ENCODE measurements at places on chromosomes 3 and 15.

- DNase-seq = peak; percentile 31
Measured at GRCh38 chr3:8864402-8865350, 95.3 kb upstream of the OXTR start.

DNA sequence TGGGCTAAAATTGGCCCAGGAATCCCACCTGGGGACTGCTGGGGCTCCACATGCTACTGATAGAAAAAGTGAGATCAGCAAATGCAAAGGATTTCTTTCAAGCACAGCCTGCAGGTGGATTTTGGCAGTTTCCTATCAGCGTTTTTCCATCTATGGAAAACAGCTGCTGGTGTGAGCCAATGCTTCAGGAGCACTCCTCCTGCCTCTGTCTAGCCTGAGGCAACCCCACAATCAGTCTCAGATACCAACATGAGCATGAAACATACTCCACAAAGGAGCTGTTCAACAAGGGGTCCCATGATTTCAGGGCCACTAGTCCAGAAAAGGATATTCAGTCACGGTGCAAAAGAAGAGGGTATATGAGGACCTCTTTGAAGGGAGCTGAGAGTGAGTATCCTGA, 311.5 kb upstream of the THBS1 start:
- DNase-seq = no peak

DNA sequence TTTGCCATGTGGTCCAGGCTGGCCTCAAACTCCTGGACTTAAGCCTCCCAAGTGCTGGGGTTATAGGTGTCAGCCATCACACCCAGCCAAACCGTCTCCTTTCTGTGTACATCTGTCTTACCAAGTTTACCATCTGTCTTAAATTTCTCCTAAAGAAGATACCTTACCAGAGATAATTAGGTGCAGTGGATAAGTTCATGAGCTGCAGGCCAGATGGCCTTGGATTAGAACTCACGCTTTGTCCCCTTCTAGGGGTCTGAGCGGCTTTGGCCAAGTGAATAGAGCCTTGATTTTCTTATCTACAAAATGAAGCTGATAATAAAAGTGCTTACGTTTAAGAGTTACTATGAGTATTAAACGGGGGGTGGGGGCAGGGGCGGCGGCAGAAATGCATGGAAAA, 103.9 kb downstream of the SUCLG2 start:
- no peak for DNase-seq

DNA sequence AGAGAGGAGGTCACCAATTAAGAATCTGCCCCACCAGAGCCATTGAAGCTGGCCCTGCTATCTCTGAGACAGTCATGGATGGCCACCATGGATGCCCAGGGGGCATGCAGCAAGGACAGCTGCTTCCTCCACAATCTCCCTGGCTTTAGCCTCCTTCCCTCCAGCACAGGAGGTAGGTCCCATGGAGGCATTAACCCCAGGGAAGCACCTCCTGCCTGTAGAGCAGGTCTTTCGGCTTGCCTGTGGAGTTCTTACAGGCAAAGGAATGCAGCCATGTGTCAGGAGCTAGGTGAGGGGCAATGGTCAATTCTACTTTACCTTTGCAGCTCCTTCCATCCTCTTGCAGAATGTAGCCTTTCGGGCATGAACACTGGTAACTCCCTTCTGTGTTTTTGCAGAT, 93.8 kb downstream of the DUT start:
- no peak for DNase-seq

GRCh38 chr3:11431319-11431718, 159.1 kb downstream of the ATG7 start:
- DNase-seq = no peak

- DNase-seq = no peak
Measured at GRCh38 chr3:188234132-188234531, 80.2 kb downstream of the LPP start.

DNA sequence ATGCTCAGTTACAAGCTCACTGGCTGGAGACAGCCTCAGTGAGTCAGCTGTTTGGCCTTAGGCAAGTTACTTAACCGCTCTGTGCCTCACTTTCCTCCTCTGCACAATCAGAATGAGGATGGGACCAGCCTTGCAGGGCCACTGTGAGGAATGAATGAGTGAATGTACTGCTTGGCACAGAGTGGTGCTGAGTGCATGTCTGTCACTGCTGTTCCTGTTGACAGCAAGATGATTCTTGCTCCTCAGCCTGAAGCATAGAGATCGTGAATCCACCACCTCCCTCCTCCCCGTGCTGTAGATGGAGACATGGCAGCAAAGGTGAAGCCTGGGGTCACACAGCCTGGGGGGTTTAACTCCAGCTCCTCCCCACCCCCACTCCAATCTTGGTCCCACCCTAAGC, 14.6 kb upstream of the GRIP2 start:
- no peak for DNase-seq

GRCh38 chr3:119365418-119365817, 71.2 kb downstream of the ARHGAP31 start:
- no peak for DNase-seq

DNA sequence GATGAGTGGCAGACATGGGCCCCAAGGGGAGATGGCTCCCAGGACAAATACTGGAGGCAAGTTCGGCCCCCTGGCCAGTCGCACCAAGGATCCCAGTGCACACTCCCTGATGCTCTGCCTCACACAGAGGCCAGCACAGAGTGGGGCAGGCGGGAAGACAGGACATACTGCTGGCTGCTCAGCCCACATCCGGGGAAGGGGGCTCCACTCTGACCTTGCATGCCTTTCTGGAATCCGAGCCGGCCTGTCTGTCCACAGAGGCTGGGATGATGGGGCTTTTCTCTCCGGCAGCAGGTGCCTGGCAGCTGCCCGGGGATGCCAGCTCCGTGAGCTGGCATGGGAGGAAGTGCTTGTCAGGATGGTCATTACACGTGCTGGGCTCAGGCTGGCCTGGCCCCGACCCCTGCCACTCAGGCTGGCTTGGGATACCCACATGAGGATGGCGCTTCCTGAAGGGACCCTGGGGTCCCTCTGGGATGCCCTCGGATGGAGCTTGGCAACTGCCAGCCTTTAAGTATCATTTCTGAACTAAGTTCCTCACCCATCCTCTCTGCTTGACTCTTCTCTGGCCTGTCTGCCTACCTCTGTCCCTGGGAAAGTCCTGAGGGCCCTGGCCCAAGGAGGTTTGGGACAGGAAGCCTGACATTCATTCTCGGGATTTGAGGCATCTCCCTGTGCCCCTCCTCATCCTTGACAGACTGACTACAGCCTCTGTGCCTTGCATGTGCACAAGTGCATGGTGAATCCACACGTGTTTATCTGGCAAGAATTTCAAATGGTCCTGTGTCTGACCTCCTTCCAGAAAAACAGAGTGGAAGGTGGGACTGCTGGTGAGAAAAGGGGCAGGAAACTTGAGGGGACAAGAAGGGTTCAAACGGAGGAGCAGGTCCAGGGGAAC, 46.5 kb downstream of the EXOG start:
- DNase-seq = no peak

DNA sequence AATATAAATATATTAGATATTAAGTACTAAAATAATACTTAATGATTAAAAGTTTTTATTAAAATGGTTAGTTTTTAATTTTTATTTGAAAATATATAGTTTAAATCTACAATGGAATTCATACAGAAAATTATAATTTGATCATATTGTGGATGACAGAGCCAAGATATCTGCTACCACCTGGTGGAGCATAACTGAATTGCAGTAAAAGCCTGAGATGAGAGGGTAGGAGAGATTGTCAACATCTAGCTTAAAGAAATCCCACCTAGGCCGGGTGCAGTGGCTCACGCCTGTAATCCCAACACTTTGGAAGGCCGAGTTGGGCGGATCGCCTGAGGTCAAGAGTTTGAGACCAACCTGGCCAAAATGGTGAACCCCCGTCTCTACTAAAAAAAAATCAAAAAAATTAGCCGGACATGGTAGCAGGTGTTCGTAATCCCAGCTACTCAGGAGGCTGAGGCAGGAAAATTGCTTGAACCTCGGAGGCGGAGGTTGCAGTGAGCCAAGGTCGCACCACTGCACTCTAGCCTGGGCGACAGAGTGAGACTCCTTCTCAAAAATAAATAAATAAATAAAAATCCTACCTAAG, 25.1 kb upstream of the CSTA start:
- DNase-seq = no peak

GRCh38 chr3:125107363-125107762, 51.6 kb upstream of the HEG1 start:
- DNase-seq = no peak

GRCh38 chr3:107798381-107798780, 275.6 kb downstream of the BBX start:
- DNase-seq = no peak

DNA sequence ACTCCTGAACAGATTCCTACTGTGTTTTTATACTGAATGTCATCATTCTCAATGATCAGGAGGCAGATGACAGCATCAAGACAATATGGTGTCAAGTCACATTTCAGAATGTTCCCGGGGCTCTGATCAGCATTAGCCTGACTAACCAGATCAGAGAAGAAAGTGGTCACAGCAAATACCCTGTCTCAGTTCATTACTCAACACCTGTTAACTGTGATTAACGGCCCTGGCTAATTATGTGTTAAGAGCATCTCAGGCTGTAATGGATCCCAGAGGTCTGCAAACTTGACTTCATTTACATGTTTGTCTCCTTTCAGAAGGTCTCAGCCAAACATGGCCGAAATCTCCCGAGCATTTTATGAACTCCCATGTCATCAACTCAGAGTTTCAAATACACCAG, 833.7 kb downstream of the FHIT start:
- DNase-seq = no peak
